HCT116 (cell line): ENCODE measurements at places on chromosomes 16 and 17. TPM values are rescaled to one million over a fixed set of nuclear protein-coding genes. Genes with fewer than 3 reads are reported as not detected.

The AOC2 gene
- 8.0 TPM for total RNA-seq

The TPSG1 gene
- not detected for total RNA-seq

The MAP3K3 gene
- 18.5 TPM for total RNA-seq

The DNAH3 gene
- total RNA-seq, result 0.15 TPM

The YBX2 gene
- 2.3 TPM for total RNA-seq

The OTOP2 gene
- total RNA-seq, result not detected

The CSH2 gene
- not detected for total RNA-seq

The SEC14L5 gene
- total RNA-seq, result 0.27 TPM

The USP43 gene
- total RNA-seq, result 8.0 TPM

The ITGAD gene
- 0.12 TPM for total RNA-seq

The CNP gene
- total RNA-seq, result 51.2 TPM
